ENCODE measurements at places on chromosomes 1 and 21.

- no peak for DNase-seq
These were observed at the start of gene CNKSR1 for GRCh38 chr1:26177182-26177684. CNKSR1 (plus strand) TSS chr1:26177491; CDS start chr1:26177548, 57 bp downstream.

- DNase-seq, result no peak
These were observed 219.6 kb downstream of the MRPL39 start for GRCh38 chr21:25387665-25388064.

GRCh38 chr21:44840771-44841170 is 22.9 kb upstream of the SUMO3 start:
- no peak for DNase-seq

GRCh38 chr1:10598389-10598702 is 123.6 kb downstream of the PEX14 start:
- no peak for DNase-seq

DNA sequence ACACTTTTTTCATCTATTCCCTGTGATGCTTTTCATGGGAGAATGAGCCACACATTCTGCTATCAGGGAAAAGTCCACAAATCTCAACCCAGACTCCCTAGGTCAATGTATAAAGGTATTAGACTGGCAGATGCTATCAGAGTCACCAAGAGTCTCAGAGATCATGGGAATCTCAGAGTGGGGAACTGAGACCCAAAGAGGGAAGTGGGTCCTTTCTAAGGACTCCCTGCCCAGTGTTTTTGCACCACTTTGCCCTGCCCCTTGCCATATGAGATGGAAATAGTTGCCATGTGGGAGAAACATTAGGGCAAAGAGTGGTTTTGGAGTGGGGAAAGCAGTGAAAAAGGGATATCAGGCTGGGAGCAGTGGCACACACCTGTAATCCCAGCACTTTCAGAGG is 19.1 kb upstream of the AZIN2 start:
- DNase-seq, result no peak

GRCh38 chr21:39972471-39972870 is 105.2 kb downstream of the PCP4 start:
- no peak for DNase-seq

GRCh38 chr1:227994632-227995300 is 12.0 kb upstream of the WNT3A start:
- no peak for DNase-seq
